ENCODE measurements at places on chromosomes 13 and 19.

- no peak for DNase-seq
Measured at GRCh38 chr13:46834657-46835056, 37.7 kb upstream of the ESD start.

- no peak for DNase-seq
Measured at GRCh38 chr19:52621376-52621775, 16.8 kb downstream of the ZNF83 start.

DNA sequence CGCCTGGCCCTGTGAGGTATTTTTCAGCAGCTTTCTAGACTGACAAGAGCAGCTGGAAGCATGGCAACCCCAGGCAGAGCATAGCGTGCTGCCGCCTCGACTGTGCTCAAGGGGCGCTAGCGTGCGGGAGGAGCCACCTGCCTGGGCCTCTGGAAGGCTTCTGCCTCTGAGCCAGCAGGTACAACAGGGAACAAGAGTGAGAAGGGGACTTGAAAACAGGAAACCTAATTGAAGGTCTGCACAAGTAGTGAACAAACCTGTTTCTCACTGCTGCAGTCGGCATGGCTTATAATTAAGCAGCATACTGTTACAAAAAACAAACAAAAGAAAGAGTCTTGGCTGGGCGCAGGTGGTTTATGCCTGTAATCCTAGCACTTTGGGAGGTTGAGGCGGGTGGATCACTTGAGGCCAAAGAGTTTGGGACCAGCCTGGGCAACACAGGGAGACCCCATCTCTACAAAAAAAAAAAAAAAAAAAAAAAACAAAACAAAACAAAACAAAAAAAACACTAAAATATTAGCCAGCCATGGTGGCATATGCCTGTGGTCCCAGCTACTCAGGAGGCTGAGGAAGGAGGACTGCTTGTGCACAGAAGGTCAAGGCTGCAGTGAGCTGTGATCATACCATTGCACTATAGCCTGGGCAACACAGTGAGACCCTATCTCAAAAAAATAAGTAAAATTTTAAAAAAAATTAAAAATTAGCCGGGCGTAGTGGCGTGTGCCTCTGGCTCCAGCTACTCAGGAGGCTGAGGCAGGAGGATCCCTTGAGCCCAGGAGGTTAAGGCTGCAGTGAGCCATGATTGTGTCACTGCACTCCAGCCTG, 12.6 kb upstream of the GARRE1 start:
- peak; percentile 61 for DNase-seq

DNA sequence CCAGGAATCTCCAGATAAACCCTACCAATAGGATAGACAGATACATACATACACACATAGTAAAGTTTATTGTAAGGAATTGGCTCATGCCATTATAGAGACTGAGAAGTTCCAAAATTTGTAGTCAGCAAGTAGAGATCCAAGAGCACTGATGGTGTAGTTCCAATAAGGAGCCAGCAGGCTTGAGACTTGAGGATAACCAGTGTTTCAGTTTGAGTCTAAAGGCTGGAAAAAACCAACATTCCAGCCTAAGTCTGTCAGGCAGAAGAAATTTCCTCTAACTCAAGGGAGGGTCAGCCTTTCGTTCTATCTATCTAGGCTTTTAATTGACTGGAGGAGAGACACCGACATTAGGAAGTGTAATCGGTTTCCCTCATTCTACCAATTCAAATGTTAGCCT, 110.2 kb upstream of the TSHZ3 start:
- DNase-seq, result no peak

GRCh38 chr13:50708461-50708860, 135.0 kb downstream of the DLEU7 start:
- no peak for DNase-seq

DNA sequence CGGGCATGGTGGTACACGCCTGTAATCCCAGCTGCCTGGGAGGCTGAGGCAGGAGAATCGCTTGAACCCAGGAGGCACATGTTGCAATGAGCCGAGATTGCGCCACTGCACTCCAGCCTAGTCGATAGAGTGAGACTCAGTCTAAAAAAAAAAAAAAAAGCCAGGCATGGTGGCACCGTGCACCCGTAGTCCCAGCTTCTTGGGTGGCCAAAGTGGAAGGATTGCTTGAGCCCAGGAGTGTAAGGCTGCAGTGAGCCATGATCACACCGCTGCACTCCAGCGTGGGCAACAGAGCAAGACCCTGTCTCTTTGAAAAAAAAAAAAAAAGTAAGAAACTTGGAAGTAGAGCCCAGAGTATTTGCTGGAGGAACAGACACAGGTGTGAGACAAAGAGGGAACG, 27.7 kb downstream of the CCDC8 start:
- DNase-seq, result no peak

DNA sequence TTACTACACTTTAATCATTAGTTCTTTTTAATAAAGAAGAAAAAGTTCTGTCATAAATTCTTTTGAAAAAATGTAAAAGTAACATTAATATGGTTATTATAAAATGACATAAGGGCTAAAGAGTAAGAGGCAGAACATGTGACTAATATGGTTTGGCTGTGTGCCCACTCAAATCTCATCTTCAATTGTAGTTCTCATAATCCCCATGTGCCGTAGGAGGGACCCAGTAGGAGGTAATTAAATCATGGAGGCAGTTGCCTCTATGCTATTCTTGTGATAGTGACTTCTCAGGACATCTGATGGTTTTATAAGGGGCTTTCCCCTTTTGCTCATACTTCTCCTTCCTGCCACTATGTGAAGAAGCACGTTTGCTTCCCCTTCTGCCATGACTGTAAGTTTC, 104.5 kb downstream of the UGGT2 start:
- DNase-seq, result no peak

GRCh38 chr13:83950293-83950692, 68.0 kb upstream of the SLITRK1 start:
- no peak for DNase-seq

DNA sequence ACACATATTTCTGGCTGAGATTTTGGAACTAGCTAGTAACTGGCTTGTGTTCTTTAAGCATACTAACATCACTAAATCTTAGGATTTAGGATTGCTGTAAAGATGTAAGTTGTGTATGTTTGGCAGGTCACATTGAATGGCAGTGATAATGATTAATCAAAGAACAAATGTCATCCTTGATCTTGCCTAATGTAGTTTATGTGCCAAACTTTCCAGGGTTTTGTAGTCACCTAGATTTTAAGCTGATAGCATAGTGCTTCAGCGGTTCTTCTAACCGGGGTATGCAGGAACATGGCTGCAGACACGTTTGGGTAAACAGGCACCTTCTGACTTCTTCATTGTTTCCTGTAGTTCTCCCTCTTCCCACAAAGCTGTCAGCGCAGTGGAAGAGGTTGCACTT, 9.7 kb downstream of the CLN5 start:
- DNase-seq, result no peak

GRCh38 chr13:46168341-46168740, 13.6 kb downstream of the LCP1 start:
- DNase-seq, result no peak

- no peak for DNase-seq
Measured at GRCh38 chr13:44334751-44335150, 38.9 kb upstream of the SERP2 start.

- DNase-seq, result no peak
Measured at GRCh38 chr13:102838273-102838672, 7.6 kb upstream of the ERCC5 start.

DNA sequence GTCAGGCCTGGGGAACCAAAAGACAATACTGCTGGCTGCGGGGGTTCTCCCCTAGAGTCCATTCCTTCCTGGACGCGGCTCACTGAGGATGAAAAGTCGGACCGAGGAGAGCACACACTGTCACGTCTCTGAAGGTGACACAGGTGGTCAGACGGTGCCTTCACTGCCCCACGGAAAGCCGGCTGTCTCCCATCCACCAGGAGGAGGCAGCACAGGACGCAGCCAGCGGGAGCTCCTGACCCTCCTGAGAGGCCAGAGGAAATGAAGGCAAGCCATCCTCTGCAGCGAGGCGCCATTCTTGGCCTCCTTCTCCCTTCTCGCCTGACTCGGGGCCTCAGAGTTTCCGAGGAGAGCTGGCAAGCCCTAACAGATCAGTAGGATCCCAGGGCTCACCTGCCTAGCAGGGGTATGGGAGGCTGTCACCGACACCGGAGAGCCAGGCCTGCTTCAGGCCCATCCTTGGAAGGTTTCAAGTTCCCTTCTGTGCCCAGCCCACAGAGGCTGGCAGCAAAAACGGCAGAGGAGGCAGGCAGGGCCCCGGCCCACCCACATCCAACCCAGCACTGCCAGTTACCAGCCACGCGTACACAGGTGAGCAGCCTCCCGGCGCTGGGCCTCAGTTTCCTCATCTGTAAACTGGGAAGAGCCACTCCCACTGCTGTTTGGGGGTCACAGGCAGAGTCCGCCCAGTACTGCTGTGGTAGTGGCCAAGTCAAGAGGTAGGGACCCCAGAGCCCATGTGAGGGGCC, 4.5 kb downstream of the REXO1 start:
- no peak for DNase-seq

DNA sequence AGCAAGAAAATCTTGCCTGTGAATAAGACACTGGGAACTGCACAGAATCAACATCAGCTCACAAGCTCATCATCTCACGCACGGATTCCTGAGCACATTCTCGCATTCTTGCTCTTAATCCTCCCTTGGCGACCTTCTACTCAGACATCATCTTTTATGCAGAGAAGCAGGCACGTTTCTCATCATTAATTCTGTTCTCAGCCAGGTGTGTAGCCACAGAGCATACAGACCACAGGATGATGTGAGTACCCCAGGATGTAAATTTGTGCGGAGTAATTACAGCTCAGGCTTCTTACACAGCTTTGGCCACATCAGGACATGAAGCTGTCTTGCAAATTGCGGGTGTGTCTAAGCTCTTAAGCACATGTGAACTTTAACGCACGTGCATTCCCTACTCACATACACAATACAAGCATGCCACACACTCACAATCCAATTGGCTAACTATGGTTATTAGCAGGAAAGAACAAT, 36.5 kb upstream of the SACS start:
- peak; percentile 77 for DNase-seq

DNA sequence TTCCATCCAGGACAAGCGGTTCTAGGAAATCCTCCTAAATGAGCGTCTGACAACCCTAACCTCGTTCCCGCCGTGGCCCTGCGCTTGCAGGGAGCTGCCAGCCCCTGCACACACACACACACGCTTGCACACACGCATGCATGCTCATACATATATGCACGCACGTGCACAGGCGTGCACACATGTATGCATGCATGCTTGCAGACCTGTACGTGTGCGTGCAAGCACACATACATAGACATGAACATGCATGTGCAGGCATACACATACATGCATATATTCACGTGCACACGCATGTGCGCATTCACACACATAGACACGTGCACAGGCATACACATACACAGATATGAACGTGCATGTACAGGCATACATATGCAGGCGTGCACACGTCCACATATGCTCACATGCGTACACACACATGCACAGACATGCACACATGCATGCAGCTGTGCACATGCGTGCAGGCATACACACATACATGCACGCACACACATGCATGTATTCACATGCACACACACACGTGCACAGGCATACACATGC, 35.6 kb downstream of the SMIM24 start:
- DNase-seq, result no peak

DNA sequence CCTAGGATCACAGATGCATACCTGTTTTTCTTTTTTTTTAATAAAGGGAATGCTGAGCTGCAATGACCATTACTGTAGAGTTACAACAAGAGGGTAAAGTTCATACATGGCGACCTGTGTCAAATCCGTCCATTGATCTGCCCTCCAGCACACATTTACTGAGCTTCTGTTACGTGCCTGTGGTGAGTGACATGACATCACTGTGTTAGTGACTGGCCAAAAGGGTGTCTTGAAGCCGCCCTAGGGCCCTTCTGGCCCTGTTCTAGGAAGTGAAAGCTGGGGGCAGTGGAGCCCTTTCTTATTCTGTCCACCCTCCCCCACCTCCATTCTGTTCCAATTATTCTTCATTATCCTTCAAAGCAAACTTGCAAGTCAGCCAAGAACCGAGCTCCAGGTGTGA, 66.3 kb downstream of the ZIC5 start:
- DNase-seq, result no peak

DNA sequence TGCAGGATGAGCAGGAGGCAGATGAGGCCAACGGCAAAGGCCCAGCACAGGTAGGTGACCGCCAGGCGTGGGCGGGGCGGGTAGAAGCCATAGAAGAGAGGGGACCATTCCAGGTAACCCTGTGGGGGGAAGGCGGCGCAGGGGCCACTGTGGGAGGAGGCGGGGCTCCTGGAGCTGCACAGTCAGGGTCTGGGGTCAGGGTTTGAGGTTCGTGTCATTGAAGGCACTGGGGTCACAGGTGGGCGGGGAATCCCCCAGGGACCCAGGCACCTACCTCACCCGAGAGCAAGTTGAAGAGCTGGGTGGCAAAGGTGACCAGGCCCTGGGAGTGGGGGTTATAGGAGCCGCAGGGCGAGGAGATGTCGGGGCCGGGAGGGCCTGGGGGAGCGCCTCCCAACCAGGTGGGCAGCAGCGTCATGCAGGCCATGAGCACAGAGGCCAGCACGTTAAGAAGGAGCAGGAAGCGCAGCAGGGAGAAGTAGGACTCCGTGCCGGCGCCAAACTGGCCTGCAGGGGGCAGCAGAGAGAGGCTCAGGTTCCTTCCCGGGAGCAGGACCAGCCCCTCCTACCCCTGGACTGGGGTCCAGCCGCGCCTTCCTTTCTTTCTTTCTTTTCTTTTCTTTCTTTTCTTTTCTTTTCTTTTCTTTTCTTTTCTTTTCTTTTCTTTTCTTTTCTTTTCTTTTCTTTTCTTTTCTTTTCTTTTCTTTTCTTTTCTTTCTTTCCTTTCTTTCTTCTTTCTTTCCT, 4.6 kb downstream of the TMC4 start:
- peak; percentile 96 for DNase-seq

DNA sequence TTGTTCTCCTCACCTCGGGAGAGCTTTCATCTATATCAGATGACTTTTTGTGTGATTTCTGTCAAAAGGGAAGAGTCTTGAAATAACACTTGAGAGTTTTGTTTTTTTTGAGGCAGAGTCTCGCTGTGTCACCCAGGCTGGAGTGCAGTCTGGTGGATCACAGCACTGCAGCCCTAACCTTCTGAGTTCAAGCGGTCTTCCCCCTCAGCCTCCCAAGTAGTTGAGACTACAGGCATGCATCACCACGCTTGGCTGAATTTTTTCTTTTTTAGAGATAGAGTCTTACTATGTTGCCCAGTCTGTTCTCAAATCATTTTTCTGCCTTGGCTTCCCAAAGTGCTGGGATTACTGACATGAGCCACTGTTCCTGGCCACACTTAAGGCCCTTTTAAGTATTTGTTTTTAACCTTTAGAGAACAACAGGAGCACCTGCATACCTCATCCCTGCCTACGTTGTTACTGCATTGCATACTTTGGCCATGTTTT, 11.4 kb downstream of the NDFIP2 start:
- no peak for DNase-seq

DNA sequence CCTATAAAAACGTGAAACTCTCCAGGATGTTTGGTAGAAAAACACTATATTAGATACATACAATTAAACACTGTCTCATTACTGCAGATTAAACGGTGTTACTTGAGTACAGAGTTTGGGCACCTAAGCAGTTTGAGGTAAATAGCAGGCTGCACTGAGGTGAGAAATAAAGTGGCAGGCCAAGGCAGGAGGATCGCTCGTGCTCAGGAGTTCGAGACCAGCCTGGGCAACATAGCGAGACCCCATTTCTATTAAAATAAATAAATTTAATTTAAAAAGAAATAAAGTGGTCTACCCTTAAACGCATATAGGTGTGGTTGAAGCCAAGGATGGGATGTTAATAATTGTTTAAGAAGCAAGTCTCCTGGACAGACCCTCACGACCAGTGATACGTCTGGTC, 1.2 kb downstream of the PSPC1 start:
- no peak for DNase-seq
